ENCODE measurements at places on chromosomes 3 and 15.

- no peak for DNase-seq
These were observed at the start of gene MGLL for GRCh38 chr3:127822041-127822681. Gene MGLL, minus strand, starts transcription at chr3:127822515. Its CDS starts 197 bp downstream, at chr3:127822318.

- no peak for DNase-seq
These were observed 17.3 kb downstream of the PLS1 start for GRCh38 chr3:142613491-142613890.

DNA sequence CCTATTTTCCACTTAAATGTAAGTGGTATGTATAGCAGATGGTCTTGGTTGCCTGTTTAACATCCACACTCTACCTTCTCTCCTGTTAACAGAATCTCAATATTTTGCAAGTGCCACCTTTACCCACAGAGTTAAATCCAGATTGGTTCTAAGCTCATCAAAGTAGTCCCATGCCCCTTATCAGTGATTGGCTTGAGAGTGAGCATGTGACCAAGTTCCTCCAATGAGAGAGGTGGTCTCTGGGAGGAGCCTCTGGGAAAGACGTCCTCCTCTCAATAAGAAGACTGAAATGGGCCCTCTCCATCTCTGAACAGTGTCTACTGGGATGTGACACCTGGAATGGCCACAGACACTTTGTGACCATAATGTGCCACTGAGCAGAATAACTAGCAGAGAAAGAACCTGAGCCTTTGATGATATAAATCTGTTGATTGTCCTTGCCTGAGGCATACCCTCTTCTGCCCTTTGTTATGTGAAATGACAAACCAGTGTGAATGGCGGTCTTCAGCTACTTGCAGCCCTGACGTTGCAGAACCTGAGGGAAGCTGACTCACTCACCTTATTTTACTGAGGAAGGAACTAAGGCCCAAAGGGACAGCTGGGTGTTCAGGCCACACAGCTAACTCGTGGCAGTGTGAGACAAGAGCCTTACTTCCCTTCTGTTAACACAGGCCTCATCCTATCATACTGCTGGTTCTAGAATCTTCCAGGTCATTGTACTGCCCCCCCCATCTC, 42.4 kb upstream of the LARS2 start:
- DNase-seq, result no peak

GRCh38 chr15:60352525-60352924, 45.3 kb downstream of the ANXA2 start:
- no peak for DNase-seq

- no peak for DNase-seq
These were observed 9.9 kb downstream of the ZBED2 start for GRCh38 chr3:111585217-111585616.

GRCh38 chr3:45119376-45119775, 26.8 kb downstream of the CDCP1 start:
- DNase-seq, result no peak

GRCh38 chr3:151228666-151229040, 25.6 kb upstream of the GPR171 start:
- no peak for DNase-seq

DNA sequence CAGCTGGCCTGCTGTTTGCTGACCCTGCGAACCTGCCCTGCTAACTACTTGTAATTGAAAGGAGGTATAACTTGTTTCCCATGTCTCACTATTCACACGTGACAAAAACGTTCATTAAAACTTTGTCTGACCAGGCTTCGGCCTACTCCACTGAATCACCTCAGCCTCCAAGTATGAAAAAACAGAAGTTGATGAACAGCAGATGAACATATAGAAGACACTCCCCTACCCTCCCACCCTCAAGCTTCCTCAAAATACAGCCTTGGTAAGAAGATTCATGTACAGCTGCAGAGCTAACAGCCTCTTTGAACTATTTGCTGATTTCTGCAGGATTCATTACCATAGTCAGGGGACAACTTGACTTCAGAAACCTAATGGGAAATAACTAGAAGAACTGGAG, 10.7 kb downstream of the RBM15B start:
- DNase-seq, result no peak

DNA sequence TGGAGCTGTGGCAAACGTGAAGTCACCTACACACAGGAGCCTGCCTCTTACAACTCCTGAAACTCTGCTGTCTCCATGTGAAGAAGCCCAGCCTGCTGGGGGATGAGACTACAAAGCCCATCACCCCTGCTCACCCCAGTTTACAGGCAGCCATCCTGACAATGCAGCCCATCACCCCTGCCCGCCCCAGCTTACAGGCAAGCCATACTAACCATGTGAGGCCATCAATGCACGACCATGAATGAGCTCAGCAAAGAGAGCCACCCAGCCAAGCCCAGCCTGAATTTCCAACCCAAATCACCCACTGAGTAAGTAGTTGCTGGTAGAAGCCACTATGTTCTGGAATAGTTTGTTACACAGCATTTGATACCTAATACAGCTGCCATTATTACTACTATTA, 185.4 kb upstream of the NSMCE3 start:
- DNase-seq, result no peak

DNA sequence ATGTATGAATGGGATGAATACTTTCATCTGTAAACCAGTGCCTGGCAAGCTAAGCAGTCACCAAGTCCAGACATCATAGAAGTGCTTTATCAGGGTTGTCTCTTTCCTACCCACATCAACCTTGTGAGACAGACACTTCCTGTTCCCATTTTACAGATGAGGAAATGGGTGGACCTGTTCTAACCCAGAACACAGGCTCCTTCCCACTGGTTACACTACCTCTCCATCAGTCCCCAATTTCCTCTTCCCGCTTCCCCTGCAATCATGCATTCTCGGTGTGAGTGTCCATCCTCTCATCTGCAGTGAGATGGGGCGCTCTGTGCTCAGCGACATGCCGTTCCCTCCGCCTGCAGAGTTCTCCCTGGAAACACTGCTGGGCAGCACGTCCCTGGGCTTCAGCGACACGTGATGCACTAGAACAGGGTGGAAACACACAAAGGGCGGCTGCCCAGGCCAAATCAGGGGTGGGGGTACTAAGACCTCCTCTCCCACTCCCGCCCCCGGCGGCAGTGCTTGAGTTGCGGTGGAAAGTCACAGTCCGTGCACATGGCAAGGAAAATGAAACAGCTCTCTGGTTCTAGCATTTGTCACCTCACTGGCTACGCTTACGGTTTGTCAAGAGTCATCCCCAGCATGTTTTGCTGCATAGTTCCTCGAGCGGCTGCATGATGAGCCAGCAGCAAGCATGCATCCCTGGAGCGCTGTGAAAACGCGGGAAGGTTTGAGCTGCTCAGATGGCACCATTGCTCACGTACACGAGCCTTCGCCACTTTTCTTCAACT, 201.1 kb downstream of the ADAMTS17 start:
- no peak for DNase-seq

DNA sequence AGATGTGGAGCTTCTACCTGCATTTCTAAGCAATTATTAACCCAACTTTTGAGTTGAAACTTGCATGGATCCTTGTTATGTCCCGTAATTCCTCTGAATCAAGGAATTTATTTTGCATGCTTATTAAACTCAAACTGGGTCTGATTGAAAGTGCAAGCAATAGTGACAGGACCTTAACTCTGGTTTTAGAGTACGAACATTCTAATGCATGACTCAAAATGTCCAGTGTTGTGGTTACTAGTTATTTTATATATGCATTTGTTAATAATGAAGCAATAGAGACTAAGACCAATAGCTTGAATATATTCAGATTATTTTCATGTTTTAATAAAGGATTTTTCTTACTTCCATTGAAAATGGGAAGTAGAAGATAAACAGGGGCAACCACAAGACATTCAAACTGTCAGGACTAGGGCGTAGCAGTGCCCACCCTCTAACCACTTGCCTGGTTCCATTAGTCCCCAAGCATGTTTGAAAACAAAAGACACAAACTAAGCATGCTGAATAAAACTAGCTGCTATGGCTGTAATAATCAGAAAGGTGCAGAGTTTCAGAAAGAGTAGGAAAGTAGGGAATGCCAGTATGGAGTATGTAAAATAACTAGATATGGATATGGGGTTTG, 28.1 kb downstream of the OIP5 start:
- no peak for DNase-seq

DNA sequence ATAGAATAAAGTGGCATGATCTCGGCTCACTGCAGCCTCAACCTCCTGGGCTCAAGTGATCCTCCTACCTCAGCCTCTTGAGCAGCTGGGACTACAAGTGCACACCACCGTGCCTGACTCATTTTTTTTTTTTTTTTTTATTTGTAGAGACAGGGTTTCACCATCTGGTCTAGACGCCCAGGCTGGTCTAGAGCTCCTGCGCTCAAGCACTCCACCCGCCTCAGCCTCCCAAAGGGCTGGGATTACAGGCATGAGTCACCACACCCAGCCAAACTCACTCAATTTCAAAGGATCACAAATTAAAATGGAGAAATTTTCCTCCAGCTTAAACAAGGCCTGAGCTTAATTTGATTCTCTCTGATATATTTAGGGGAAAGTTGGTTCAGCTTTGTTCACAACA, 27.3 kb upstream of the NMB start:
- no peak for DNase-seq

GRCh38 chr3:157578181-157578580, 75.0 kb upstream of the VEPH1 start:
- no peak for DNase-seq

DNA sequence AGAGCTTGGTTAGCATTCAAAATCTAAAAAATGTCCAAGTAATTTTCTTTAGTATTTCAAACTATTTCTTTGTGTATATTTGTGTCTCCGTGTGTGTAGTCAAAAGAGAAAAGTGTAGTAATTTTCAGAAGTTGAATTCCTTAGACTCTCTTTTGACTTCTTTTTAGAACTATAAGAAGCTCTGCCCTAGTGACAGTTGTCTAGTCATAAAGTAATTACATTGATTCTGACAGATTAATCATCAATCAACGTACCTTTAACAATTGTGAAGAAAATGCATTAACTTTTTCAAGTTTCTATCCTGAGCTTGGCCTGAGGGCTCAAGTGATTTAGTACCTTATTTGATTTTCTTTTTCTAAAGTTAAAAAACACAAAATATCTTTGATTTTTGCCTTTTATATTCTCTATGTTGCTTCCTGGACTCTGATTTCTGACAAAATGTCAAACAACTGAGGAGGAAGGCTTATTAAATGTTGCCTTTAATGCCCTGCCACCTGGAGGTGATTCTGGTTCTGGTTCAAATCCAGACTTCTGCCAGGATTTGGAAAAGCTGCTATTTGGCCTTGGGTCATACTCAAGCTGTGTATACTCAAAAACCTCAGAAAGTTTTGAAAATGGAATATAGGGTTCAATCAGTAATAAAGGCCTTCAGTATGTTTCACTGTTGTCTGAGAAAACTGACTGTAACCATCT, 653.6 kb downstream of the NSUN3 start:
- no peak for DNase-seq

DNA sequence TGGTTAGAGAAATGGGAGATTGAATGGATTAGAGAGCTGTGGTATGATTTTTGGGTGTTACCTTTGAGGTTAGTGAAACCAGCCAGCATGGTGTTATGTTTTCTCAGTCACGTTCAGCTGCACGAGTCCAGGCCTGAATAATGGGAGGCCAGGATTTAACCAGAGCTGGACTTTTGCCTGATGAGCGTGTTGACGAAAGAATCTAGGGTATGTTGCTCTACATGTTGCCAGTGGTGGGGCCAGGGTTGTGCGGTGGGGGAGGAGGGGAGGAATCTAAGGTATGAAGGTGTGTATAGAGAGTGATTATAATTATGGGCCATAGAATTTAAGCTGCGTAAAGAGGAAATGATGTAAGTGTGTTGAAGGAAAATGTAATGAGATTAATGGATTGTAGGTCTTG, 22.8 kb downstream of the MINDY2 start:
- no peak for DNase-seq

GRCh38 chr15:101436526-101436925, 53.0 kb downstream of the PCSK6 start:
- DNase-seq, result no peak

DNA sequence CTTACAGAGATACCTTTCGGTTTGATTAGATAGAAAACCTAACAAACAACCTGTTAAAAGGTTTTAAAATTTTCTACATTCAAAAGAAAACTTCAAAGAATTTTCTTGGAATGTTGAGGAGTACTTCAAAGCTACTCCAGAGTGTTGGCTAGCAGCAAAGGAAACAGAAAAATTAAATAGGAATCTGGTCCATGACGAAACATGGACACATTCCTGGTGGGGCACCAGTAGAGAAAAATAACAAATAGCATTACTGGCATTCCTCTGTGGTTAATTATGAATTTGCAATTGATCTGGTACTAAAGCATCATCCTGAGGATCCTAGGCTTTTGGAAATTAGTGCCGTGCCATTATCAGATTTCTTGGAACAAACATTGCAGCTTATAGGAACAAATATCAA, 59.5 kb upstream of the DPPA4 start:
- no peak for DNase-seq

DNA sequence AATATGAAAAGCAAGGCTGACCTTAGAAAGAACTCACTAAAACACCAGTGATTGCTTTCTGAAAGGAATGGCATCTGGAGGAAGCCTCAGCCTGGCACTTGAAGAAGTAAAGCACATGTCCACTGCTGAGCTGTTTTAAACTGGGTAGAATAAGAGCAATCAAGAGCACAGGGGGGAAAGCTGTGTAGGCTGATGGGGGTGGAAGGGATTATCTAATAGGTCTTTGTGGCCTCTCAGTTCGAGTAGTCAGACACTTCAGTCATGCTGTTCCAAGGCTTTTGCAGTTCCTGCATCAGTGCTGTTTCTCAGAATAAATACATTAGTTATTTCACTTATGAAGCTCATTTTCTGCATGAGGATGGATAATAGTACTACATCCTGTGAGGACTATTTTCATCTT, 22.6 kb downstream of the CCDC191 start:
- no peak for DNase-seq

DNA sequence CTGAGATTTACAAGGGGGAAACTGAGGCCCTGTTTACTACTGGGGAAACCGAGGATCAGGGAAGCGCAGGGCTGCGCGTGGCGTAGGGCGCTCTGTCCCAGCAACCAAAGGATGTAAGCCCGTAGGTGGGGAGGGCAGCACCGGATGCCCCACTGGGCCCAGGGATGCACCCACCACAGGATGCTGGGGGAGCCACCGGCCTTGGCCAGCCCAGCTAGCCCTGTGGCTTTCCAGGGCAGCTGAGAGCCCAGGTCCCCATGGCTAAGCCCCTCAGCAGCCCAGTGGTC, 33.4 kb downstream of the RPN1 start:
- DNase-seq, result no peak

- DNase-seq, result no peak
These were observed 101.3 kb downstream of the FMN1 start for GRCh38 chr15:33093222-33093621.

GRCh38 chr3:194294199-194294894, 56.8 kb downstream of the CPN2 start:
- DNase-seq, result no peak

GRCh38 chr3:128282380-128283196, 129.3 kb downstream of the EEFSEC start:
- no peak for DNase-seq

GRCh38 chr15:36428102-36428845, 151.2 kb upstream of the CDIN1 start:
- no peak for DNase-seq

- DNase-seq, result no peak
These were observed 56.2 kb downstream of the ROPN1B start for GRCh38 chr3:126025116-126025729.

Data from activated CD4-positive, CD25-positive, alpha-beta regulatory T cell (primary cell).